ENCODE measurements at places on chromosomes 1 and 21.

GRCh38 chr21:34609244-34609932 is 5.5 kb downstream of the RCAN1 start:
- DNase-seq, result no peak

DNA sequence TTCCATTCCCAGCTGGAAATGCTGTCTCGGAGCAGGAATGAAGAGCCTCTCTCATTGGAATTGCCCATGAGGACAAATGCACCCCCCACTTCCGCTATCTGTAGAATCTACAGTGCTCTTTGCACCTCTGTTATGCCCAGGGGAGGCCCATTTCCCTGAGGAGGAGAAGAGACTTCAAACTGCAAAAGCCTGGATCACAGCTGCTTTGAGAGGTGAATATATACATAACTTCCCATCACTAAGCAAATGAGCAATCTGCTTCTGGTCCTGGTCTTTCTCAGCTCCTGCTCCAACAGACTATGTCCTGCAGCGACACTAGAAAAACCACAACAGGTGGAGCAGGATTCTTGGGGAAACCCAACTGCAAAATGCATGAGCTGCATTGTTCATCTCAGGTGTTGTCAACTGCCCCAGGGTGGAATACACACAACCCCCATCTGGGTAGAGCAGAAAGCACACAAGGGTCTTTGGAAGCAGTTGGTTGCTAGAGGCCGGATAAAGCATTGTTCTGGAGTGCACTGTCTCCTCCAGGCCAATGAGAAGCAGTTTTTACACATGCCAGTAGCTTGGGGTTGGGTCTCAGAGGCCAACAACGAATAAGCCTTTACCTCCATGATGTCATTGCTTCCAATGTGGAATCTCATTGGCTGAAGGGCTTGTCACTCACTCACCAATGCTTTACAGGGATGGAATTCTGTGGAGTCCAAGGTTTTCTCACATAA is 67.7 kb upstream of the RAB4A start:
- peak; percentile 81 for DNase-seq

DNA sequence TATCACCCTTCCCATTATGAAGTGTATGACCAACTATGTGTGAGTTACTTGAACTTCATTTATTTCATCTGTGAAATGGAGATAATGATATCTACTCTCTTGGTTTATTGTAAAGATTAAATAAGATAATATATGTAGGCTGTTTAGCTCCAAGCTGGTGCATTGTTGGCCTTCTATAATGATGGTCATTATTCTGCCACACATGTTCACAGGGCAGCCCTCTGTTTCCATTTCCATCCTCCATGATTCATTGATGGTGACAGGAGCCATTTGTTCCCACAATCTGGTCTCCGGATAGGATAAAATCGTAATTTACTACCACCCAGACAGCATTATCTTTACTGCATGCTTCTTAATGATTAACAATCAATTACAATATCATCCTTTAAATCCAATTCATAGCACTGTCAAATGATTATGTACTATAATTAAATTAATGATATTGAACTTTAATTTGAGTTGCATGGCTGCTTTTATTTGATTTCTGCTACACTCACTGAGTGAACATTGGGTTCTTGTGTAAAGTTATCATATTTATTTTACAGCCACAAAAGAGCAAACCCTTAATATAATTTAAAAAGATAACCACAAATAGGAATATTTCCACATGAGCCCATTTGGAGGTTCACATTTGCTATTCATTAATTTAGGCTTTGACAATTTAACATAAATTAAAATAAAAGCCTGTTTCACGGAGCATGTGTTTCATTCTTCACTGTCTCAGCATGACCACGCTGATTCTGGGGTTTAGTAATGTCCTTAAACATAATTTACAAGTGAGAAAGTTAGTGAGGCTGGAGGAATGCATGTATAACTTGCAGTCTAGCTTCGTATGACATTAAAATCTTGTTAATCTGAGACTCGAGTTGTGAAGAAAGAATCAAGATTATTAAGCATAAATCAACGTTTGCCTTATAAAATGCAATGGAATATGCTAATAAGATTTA is 596.4 kb upstream of the ZRANB2 start:
- DNase-seq, result no peak

DNA sequence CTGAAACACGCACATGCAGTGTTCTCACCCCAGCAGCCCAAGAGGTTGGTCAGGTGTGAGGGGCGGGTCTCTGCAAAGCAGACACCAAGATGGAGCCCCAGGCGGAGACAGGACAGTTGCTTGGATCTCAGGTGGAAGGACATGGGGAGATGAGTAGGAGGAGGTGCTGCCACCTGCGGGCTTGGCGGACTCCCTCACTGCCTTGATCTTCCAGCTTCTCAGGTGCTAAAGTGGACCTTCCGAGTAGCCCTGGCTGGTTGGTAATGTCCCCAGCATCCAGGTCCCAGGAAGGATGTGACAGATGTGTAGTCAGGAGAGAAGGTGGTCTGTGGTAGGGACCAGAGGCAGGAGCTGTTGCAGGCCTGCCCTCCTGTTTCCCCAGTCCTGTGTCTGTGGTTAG is 114.1 kb downstream of the AJAP1 start:
- DNase-seq, result no peak

DNA sequence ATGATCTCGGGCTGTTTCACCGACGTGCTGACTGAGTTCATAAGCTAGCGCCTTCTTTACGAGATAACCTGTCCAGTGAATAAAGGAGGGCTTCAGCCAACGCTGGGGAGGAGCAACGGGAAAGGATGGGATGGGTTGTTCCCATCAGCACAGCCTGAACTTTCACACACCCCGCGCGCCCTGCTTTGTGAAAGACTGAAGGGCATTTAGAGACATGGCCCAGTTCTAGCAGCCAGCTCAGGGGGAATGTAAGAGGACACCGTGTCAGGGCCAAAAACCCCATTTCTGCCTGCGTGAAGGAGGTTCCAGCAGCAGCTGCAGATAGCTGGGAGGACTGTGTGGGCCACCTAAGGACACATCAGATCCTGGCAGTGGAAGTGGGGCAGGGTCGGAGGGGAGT is 255.1 kb upstream of the RAB4A start:
- DNase-seq, result no peak

- DNase-seq, result peak; percentile 86
Measured at GRCh38 chr1:43835082-43836021, 98.2 kb upstream of the ARTN start.

- peak; percentile 43 for DNase-seq
Measured at GRCh38 chr1:65059930-65060538, 88.0 kb upstream of the AK4 start.

GRCh38 chr1:92975551-92976232 is 14.4 kb upstream of the DIPK1A start:
- DNase-seq, result no peak

DNA sequence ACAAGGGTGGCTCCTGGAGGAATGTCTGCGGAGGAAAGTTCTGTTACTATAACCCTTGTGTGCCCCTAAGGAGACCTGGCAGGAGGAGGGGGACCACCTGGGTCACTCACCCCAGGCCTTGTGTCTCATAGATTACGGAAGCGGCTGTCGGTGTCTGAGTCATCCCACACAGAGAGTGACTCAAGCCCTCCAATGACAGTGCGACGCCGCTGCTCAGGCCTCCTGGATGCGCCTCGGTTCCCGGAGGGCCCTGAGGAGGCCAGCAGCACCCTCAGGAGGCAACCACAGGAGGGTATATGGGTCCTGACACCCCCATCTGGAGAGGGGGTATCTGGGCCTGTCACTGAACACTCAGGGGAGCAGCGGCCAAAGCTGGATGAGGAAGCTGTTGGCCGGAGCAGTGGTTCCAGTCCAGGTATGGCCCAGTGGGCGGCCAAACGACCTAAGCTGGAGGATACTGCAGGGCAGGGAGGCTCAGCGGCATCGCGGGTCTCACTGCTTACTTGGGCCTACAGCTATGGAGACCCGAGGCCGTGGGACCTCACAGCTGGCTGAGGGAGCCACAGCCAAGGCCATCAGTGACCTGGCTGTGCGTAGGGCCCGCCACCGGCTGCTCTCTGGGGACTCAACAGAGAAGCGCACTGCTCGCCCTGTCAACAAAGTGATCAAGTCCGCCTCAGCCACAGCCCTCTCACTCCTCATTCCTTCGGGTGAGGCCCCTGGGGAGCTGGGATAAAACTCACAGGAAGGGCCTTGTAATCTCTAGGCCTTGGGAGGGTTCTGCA is 101.4 kb downstream of the PIK3R3 start:
- DNase-seq, result peak; percentile 40
